ENCODE measurements at places on chromosomes 5 and 9.

DNA sequence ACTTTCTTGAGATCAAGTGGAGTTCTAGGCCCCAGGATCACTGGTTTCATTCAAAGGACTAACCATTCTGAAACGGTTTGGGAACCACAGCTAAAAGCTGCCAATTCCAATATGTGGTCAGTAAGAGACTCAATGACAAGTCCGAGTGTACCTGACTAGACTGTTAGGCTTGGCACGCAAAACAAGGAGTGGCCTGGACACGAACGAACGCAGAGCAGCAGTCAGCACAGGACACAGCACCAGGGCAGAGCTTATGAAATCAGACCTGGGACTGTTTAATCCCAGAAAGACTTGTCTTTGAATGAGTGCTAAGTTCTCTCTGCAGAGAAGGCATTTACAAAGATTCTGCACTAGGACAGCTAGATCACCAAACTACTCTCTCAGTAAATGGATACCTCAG lies 213.8 kb downstream of the GAPVD1 start:
- no peak for DNase-seq

- no peak for DNase-seq
These were observed 42.9 kb downstream of the ADGRV1 start for GRCh38 chr5:90601468-90601867.

GRCh38 chr5:156598964-156599363 lies 251.1 kb upstream of the PPP1R2B start:
- no peak for DNase-seq

GRCh38 chr5:62315376-62316175 lies 9.6 kb downstream of the KIF2A start:
- no peak for DNase-seq

- DNase-seq, result no peak
These were observed 69.5 kb downstream of the SH3TC2 start for GRCh38 chr5:148993283-148993936.

GRCh38 chr5:178417391-178417811 lies 172.8 kb downstream of the COL23A1 start:
- no peak for DNase-seq

DNA sequence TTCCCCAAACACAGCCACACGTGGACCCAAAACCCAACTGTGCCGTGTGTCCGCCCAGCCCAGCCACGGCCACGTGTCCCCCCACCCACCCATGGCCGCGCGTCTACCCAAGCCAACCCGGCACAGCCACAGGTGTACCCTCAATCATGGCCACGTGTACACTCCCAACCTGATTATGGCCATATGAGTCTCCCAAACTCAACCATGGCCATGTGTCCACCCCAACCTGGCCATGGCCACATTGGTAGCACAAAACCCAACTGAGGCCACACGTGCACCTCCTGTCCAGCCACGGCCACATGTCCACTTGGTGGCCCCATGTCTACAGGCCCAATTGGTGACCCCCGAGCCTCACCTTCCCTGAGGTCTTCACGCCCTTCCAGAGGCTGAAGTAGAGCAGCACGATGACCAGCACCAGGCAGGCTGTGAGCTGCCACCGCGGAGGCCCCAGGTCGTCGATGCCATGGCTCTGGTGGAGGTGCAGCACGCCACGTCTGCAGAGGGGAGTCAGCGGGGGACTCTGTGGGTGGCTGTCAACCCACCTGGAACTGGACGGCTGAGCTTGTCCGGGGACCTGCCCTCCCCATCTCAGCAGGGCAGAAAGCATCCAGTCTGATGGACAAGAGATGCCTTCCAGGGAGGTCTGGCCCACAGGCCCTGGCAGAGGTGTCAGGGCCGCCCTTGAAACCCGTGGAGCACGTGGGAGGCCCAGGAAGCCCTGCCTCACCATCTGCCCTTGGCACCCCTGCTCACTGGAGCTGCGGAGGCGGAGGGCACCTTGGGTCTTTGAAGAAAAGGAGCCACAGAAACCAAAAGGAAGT lies 23.5 kb downstream of the SLC6A3 start:
- no peak for DNase-seq

DNA sequence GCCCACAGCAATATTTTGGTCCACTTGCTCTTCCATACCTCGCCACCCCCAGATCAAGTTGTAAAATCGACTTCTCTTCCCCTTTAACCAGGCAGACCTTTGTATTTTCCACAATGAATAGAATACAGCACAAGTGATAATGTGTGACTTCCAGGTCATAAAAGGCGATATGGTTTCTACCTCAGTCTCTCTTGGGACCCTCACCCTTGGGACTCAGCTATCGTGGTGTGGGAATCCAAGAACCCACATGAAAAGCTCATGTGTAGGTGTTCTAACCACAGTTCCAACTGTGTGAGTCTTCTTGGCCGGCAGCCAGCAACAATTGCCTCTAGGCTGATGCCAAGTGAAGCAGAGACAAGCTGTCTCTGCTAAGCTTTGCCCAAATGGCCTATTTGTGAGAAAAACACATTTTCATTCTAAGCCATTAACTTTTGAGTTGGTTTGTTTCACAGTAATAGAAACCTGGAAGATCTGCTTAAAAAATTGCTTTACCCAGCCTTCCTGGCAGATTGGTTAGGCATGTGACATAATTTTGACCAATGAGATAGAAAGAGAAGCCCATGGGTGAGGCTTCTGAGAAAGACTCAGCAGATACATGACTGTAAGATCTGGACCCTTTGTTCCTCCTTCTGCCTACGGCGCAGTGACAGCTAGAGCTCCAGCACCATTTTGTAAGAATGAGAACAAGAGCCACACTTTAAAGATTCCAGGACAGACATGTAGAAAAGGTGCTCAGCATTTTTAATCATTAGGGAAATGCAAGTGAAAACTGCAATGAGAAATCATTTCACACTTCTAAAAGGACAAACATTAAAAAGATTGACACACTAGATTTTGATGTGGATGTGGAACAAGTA lies 18.3 kb upstream of the MLLT3 start:
- peak; percentile 93 for DNase-seq

DNA sequence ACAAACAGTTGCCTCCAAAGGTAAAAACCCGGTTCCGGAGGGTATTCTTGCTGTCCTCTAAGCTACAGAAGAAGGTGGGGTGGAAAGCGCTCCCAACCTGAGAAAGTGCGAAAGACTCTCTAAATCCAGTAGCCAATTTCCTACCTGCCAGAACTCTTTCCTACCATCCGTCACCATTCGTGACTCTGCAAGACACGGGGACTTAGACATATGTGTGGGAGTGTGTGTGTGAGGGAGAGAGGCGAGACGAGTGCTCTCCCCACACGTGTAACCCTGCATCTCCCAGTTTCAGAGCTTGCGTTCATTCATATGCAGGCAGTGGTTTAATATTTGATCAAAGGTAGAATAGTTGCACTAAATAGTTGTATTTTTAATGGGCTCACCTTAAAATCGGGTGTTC lies 473 bp upstream of the GABRA1 start:
- DNase-seq, result no peak

- DNase-seq, result no peak
These were observed 48.8 kb downstream of the MAST4 start for GRCh38 chr5:66645039-66645438.

- no peak for DNase-seq
These were observed 70.5 kb upstream of the HMHB1 start for GRCh38 chr5:143741421-143741820.

DNA sequence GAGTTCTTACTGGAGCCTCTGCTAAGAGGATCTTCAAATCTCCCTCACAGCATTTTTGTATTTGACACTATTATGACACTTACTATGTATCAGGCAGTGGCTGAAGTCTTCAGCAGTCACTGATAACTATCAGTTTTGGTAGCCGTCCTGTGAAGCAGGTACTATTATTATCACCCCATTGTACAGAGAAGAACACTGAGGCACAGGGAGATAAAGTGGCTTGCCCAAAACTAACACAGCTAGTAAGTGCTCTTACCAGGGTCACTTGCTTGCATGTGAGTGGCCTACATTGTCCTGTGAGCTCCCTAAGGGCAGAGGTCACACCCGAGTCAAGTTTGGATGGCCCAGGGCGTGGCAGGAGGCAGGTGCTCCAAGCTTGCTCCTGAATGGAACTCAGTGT lies 16.8 kb downstream of the GABBR2 start:
- no peak for DNase-seq

GRCh38 chr5:149849966-149850910 lies 94.4 kb downstream of the PDE6A start:
- DNase-seq, result no peak

DNA sequence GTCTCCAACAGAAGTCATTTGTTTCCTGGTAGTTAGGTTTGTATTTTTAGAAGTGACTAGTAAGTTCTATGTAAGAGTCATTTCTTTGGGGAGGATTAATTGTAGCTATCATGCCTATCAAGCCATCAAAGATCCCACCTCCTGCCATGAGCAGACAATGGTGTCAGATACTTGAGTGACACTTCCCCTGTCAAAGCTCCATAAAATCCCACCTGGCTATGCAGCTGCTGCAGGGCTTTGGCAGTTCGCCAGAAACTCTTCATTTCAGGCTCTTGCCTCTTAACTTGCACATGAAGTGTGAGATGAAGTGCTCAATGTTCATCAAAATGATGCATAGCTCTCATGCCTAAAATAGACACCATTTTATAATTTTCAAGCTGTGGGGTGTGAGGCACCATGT lies 312.1 kb downstream of the CDH12 start:
- DNase-seq, result peak; percentile 83

DNA sequence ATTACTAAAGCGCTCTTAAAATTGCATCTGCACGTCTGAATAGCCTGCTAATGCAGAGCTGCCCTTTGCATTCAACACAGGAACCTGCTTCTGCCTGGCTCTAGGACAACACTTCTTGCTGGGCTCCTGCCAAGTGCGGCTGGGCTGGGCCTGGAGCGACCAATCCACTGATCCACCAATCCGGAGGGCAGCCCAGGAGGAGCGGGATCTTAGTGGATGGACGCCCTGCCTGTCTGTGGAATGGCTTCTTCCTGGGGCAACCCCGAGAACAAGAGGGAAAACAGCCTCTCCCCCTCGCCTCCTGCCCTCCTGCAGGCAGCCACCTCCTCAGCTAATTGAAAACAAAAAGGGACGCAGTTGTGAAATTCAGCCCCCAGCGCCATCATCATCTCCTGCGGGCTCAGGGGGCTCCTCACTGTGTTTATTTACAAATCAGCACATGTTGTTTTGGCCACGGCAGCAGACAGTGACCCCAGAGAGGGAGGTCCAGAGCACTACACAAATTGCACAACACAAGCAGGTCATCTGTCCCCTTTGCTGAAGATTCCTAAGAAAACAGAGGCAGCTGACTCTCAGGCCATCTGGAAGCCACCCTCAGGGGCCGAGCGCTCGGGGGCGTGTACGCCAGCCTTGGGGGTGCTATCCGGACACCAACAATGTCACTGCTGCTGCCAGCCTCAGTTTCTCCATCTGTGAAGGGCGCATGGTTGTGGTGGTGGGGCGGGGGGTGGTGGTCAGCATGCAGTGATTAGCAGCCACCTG lies 57.3 kb downstream of the GADD45G start:
- peak; percentile 99 for DNase-seq

- no peak for DNase-seq
These were observed 16.0 kb downstream of the PIK3R1 start for GRCh38 chr5:68231414-68232076.

DNA sequence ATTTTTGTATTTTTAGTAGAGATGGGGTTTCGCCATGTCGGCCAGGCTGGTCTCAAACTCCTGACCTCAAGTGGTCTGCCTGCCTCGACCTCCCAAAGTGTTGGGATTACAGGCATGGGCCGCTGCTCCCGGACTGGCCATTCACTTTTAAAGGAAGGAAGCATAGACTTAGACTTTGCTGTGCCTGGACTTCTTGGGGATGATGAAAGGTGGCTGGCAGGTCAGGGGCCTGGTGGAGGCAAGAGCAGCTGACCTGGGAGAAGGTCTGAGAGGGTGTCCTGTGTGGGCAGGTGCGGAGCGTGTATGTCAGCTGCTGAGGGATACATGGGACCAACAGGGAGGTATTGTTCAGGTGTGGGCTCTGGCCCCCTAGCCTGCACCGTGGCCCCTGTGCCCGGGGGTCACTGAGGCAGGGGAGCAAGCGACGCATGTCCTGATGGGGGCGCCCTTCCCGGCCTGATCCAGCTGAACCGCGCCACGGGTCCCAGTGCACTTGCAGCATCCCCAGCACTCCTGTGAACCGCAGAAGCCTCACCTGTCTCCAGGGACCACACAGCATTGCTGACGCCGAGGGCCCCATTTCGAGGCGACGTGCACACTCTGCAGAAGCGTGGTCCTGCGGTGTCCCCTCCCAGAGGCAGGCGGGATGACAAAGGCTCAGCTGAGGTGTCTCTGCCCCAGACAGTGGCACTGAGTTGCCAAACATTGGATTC lies 23.1 kb downstream of the NDUFS6 start:
- DNase-seq, result no peak

DNA sequence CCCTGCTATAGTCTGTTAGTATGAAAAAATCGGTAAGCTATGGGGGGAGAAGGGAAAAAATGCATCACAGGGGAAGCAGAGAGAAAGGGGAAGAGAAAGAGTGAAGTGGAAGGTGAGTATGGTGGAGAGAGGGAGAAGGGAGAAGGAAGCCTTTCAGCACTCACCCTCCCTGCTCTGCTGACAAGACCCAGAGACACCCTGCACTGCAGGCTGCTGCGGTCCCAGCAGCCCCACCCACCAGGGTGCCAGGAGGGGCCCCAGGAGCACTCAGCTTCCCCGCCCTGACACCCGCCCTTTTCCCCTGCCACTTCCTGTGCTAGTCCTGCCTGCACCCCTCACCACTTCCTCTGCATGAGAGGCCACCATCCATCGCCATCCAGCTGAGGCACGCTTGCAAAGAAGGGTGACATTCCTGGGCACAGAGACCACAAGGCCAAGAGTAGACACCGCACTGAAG lies 12.7 kb downstream of the STK10 start:
- DNase-seq, result no peak

- DNase-seq, result no peak
These were observed 508.4 kb downstream of the NFIB start for GRCh38 chr9:13805546-13805945.

DNA sequence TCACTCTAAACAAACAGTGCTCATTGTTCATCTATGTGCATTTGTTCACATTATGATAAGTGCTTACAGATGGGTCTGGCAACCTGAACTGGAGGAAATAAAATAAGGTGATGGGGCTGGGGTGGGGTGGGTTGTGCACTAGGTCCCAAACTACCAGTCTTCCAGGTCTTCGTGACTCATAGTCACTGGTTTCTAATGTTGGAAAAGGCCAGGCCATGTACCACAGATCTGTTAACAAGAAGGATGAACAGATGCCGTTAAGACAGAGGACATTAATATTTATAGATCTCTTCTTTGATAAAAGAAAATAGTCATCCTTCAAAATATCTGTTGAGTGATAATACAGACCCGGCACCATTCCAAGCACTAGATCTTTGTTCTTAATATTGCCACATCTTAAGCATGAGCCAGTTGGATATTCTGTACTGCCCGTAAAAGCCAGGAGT lies 71.4 kb upstream of the STARD4 start:
- DNase-seq, result no peak

DNA sequence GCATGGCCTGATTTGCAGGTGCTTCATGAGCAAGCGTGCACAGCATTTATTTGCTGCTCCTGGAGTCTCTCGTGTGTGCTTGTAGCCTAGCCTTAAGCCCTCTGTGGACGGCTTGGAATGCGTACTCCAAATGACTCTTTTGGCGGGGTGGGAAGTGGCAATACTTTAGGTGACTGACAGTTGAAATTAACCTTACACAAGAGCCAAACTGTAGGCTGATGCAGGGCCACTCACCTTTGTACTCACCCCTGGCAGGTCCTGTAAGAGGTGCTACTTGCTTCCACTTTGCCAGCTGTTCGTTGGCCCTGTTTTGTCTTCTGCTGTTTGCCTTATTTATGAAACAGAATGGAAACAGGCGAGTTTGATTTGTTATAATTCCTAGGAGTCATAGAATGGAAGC lies 22.9 kb downstream of the TENT4A start:
- DNase-seq, result no peak

- DNase-seq, result peak; percentile 0
These were observed 686.5 kb upstream of the ADAMTS16 start for GRCh38 chr5:4453655-4454054.
